ENCODE measurements at places on chromosomes 2 and 18.
A peak's percentile ranks its signal among the peaks of the same experiment; 100 is the strongest.

GRCh38 chr18:79903787-79904356 lies 47.6 kb downstream of the SLC66A2 start:
- no peak for DNase-seq

DNA sequence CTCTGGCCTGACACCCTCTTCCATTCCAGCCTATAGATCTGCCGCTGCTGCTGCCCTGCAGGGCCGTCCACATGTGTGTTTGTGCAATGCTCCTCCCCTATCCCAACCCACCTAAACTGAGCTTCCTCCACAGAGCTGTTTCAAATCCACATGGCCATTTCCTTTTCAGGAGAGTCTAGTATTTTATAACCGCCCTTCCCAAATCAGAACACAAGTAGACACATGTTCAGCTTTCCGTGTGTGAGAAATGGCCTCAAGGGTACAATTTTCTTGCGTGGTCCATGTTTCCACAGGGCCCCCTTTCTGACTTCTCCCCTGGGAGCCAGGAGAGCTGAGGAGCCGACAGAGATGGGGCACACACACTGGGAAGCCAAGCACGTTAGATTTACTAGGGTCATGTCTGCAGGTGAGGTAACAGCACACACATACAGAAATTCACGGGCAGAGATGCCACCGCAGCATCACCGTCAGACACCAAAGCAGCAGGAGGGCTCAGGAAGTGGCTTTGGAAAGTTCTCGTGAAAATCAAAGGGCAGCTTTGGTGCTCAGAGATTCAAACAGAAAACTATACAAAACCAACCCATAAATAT lies 102.9 kb upstream of the TGFA start:
- peak; percentile 33 for DNase-seq

GRCh38 chr2:30680121-30680520 lies 127.1 kb downstream of the CAPN13 start:
- DNase-seq: no peak

DNA sequence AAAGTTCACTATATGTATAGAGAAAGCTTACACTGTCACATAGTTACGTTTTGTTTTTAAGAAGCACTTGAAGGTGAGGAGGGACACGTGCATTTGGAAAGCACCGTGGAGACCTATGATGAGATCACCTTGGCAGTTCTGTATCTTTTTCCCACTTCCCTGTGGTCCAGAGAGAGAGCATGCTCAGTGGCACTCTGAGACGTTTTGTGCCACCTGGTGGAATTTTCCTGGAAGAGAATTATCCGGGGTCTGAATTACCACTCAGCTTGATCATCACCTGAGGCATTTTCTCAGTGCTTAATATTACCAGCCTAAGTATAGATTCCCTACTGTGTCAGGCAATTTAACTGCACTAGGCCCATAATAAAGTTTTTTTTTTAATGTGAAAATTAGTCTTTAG lies 469.4 kb upstream of the SMIM21 start:
- DNase-seq: no peak

GRCh38 chr2:7417845-7418742 lies 500.9 kb downstream of the RNF144A start:
- no peak for DNase-seq

DNA sequence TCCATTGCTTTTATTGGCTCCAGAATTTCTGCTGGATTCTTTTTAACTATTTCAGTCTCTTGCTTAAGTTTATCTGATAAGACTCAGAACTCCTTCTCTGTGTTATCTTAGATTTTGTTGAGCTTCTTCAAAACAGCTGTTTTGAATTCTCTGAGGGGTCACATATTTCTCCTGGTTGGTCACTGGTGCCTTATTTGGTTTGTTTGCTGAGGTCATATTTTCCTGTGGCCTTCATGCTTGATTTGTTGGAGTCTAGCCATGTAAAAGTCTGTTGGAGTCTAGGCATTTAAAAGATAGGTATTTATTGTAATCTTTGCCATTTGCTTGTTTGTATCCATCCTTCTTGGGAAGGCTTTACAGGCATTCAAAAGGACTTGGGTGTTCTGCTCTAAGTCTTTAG lies 398.7 kb downstream of the DSEL start:
- DNase-seq: no peak

GRCh38 chr2:70443726-70444125 lies 109.9 kb downstream of the TGFA start:
- no peak for DNase-seq

- DNase-seq: no peak
Observed at GRCh38 chr2:100302585-100302892, 19.8 kb downstream of the LONRF2 start.

DNA sequence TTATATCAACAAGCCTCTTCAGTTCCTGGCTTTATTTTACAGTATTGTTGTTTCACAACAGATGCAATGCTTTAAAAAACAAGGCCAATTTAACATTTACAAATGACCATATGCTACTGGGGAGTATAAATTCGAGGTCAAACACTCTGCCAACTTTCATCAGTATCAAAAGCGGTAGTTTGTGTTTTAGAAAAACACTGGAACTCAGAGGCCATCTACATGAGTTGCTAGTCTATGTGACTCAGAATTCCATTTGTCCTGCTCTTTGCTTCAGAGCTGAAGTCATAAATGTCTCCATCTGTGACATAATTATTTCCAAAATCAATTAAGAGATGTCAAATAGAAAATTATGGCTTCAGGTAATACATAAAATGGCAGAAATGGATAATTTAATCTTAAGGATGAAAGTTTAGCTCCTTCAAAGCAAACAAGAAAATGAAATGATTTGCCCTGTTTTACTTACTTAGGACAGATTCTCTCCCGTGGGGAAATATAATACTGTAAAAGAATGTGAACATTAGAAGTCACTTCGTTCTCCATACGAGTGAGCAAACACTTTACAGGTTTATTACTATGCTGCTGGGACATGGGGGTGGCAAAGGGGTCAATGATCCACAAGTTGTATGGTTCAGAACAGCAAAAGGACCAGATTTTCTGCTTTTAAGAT lies 3.7 kb downstream of the MEX3C start:
- no peak for DNase-seq

DNA sequence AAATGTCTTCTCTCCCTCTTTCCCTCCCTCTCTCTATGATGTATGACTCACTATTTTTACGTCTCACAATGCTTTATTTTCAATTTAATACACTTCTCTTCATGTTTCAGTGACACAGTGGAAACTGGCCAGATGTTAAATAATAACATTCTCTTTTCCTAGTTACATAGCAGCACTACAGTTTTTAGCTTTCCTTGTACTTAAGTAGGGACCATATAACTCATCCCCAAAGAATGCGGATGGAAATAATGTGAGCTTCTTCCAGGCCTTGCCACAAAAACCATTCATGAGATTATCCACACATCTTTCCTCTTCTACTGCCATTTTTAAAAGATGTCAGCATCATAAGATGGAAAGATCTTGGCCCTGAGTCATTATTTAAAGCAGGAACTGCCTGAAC lies 789.4 kb downstream of the LRP1B start:
- DNase-seq: no peak

DNA sequence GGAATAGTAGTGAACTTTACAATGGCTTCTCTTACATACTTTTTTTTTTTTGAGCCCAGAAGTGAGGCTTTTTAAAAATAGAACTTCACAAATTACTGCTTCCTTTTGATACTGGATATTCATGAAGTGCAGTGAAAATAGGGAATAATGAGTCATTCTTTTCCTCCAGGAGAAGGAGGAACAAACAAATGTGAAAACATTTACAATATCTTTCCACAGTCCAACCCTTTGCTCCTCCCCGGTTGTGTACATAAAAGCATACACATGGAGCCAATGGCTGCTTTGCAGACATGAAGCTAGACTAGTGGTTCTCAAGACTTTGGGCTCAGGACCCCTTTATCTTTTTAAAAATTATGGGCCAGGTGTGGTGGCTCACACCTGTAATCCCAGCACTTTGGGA lies 266.9 kb downstream of the GBX2 start:
- DNase-seq: no peak

- DNase-seq: no peak
Observed at GRCh38 chr2:125596612-125597011, 1059.3 kb upstream of the GYPC start.

DNA sequence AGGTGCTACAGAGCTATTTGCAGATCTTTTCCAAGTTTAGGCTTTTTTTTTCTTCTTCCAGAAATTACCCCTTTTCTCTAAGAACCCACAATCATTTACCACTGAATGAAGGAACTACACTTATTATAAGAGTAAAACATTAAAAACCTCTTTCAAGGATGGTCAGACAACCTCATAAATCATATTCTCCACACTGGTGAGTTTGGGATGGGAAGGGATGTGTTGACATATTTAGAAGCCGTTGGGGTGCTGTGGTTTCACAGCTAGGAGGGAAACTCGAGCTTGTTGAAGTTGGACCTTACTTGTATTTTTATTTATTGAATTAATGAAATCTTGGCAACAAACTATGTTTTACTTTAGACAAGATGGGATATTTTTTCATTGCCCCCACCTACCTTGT lies 289.4 kb upstream of the MEIS1 start:
- no peak for DNase-seq

DNA sequence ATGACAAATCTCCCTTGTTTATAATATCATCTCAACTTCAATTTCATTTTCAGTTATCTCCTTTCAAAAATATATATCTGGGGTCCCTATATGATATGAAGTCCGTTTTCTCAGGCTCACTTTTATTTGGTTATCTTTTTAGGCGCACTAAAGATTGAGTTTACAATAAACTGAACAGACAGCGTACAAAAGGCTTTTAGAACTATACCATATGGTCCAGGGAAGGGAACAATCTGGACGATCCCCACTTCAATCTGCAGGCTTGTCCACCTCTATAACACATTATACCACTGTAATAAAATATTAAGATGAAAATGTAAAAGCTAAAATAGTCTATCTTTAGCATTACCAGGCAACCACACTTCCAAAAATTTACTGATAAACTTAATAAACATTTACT lies 289.9 kb downstream of the ZEB2 start:
- no peak for DNase-seq

GRCh38 chr2:157326698-157327097 lies 1.1 kb upstream of the ERMN start:
- no peak for DNase-seq

GRCh38 chr2:175251425-175252041 lies 70.0 kb upstream of the ATP5MC3 start:
- DNase-seq: no peak

DNA sequence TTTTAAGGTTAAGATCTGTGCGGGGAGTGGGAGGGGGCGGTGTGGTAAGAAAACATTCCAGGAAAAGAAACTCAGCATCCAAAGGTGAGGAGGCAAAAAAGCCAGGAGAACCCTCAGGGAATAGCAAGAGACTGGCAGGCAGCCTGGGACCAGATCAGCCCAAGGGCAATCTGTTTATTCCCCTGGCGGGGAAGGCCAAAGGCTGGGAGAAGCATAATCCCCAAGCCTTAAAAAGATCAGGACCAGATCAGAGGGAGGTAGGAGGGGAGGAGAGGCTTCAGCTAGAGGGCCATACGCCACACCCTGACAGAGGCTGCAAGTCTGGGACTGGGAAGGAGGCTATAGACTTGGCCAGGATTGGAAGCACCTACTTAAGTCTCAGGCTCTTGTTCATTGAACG lies 163.0 kb upstream of the PXDN start:
- DNase-seq: no peak

DNA sequence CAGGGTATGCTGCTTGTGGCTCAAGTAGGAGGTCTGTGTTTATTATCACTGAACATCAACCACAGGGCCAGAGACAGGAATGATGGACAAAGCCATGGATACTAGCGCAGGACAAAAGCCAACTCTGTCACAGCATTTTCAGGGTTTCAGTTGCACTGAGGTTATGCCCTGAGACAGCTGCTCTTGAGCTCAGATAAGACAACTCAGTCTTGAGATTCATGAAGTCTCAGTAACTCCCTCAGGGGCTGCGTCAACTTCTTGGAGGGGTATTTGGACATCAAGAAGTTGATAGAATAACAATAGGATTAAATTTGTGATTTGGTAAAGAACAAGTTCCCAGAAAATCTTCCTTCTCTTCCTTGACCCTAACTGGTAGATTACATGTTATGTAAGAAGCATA lies 287.0 kb upstream of the SLC14A2 start:
- DNase-seq: no peak

GRCh38 chr18:35623255-35623654 lies 41.7 kb downstream of the GALNT1 start:
- DNase-seq: no peak

GRCh38 chr2:61463769-61464475 lies 7.0 kb downstream of the USP34 start:
- no peak for DNase-seq

DNA sequence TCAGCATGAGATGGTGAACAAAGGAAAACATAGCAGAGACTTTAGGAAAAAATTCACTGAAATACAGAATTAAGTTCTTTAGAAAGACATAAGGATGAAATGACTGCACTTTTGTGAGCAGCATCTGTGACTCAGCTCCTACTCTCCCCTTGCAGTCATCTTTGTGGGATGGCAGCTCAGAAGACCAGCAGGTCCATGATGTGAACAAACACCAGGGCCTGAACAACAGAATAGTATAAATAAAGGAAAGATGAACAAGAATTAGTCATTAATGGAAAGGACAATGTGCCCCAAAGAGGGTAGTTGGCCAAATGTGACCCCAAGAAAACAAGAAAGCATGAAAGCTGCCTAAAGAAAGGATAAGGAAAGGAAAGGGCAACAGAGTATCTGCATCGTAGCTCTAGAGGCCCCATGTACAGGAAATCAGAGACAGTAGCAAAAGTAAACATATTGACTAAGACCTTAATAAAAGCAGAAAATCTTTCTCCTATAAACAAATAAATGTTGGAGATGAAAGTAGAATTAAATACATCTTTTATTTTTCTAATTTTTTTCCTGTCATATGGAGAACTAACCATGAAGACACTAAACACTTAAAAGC lies 318.0 kb downstream of the ZEB2 start:
- DNase-seq: no peak

DNA sequence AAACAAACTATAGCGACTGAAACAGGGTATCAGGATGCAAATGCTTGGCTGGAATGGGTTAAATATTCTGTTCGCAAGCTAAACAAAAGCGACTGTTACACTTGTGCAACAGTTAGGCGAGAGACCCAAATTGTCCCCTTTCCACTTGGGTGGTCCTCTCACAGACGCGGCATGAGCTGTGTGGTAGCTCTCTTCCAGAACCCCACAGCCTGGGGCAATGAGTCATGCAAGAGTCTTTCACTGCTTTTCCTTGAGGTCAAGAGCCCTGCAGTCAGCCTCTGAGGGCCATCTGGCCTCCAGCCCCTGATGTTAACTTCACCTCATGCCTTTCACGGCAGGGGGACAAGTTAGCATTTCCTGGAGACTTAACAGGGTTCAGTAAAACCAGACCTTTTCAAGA lies 25.7 kb downstream of the SULT1C4 start:
- DNase-seq: no peak

DNA sequence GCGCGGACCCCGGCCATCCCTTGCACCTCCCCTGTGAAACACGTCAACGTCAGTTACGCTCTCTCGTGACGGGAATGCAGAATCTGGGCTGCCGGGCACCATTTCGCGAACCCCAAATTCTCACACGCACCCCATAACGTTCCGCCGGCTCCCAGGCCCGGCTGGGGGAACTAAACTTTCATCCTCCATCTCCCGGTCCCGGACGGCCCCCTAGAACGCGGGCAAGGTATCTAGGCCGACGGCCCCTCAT lies 544 bp downstream of the DNAJC27 start:
- no peak for DNase-seq

Data from activated T-cell treated with anti-CD3 and anti-CD28 coated beads, Interleukin-2, amount 50 U/mL, for 48 hours (primary cell).